Cortex of kidney (tissue), 1 donor: ENCODE measurements at places on chromosomes 11 and 22.

DNA sequence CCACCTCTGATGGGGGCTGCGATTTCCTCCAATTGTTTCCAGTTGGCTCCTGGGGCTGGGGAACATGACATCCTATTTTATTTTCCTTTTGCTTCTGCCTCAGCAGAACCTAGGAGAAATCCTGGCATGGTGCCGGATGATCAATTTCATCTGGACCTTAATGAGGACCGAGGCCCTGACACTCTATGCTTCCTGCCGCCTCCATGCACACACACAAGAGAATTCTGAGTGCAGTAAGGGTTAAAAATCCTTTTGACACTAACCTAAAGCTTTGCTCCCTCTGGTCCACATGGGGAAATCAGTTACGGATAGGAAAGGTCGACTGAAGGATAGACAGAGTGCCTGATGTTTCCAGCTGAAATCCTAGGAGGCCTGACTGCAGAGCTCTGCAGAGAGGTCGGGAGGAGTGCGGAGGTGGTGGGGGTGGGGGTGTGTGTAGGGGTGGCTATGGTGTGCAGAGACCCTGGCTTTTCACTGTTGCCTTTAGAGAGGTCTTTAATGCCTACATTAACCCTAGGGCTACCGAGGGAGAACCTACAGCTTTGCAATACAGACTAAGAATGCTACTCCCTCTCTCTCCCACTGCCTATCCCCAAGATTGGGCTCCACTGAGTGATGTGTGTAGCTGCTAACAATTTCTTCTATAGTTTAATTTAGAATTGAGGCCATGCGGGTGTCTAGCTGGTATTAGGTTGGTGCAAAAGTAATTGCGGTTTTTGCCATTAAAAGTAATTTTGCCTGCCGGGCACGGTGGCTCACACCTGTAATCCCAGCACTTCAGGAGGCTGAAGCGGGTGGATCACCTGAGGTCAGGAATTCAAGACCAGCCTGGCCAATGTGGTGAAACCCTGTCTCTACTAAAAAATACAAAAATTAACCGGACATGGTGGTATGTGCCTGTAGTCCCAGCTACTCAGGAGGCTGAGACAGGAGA lies 53.6 kb upstream of the INCENP start:
- DNase-seq, result no peak

- no peak for DNase-seq
Observed at GRCh38 chr22:31347251-31348008, 1.3 kb upstream of the PATZ1 start.

GRCh38 chr11:115764176-115764575 lies 260.0 kb upstream of the CADM1 start:
- DNase-seq, result no peak

DNA sequence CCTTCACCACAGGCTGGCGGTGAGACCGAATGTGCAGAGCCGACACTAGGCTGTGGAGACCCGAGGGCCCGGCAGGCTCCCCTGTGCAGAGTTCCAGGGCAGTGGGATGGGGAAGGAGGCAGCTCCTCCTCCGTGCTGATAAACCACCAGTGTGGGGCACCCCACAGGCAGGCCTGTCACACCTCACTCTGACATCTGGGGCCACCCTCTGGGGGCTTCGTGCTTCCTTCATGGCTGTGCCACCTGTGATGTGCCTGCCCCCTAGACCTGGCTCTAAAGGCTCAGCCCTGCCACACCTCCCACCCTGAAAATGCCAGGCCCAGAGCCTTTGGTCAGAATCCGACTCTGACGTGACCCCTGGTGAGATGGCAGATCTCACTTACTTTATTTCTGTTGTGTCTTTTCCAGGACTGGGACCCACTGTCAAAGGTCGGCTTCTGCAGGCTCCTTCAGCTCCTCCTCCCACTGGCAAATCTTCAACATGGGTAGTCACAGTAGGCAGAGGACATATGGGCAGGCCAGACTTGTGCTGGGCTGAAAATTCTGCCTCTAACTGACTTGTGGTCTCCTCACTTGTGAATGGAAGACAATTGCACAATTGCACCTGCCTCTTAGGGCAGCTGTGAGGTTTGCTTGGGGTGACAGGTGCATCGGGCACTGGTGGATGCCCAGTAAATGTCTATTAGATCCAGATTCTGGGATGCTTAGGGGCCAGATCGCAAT lies 46.2 kb upstream of the TSKU start:
- no peak for DNase-seq

GRCh38 chr11:92642177-92642931 lies 327.1 kb upstream of the MTNR1B start:
- no peak for DNase-seq

- DNase-seq, result no peak
Observed at GRCh38 chr11:83612891-83613766, 327.0 kb upstream of the CCDC90B start.

DNA sequence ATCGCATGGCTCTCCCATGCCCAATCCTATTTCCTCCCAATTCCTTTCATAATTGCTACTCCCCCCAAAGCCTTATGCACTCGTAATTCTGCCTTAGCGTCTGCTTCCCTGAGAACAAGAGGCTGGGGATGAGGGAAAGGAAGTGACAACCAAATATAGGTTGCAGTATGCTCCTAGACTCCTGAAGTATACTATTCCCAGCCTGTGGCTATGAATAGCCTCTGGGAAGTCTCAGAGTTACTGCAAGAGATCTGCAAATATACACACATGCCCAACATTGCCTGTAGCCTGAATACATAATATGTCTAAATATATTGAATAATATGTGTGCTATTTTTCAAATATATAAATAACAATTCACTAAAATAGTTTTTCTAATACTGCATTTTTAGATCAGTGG lies 96.1 kb upstream of the CD44 start:
- DNase-seq, result no peak

DNA sequence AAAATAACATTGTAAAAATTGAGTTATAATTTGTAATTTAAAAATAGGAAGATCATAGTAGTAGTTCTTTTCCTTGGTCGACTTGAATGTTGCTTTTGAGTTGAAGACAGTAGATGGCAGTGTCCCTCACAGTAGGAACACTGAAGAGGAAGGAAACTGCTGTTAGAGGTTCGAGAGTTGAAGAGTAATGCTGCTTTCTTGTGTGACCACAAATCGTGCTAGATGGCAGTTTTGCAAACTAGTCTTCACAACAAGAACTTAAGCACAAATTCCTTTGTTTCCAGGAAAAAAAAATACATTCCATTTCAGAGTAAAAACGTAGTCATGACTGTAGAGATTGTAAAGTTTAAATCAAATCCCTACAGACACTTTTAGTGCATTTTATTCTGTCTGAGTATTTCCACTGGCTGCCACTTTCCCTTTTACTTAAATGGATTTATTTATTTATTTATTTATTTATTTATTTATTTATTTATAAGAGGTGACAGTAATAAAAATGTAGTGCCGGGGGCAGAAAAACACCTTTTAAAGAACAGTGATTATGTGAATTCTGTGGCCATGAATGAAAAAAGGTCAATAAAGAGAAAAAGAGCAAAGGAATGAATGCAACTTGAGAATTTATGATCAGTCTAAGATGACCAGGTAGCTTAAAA lies 54.6 kb downstream of the SPECC1L start:
- DNase-seq, result no peak

- DNase-seq, result no peak
Observed at GRCh38 chr11:122627745-122628144, 27.8 kb upstream of the UBASH3B start.

DNA sequence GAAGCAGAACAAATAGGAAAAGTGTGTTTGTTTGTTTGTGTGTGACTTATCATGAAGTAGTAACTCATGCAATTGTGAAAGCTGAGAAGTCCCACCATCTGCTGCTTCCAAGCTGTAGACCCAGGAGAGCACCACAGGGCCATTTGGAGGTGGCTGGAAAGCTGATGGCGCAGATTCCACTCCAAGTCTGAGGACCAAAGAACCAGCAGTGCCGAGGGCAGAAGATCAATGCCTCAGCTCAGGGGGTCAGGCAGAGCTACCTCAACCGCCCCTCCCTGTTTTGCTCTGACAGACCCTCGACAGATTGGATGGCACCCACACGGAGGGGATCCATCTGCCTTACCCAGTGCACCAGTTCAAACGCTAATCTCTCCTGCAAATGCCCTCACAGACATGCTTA lies 896.2 kb downstream of the BRD1 start:
- no peak for DNase-seq

DNA sequence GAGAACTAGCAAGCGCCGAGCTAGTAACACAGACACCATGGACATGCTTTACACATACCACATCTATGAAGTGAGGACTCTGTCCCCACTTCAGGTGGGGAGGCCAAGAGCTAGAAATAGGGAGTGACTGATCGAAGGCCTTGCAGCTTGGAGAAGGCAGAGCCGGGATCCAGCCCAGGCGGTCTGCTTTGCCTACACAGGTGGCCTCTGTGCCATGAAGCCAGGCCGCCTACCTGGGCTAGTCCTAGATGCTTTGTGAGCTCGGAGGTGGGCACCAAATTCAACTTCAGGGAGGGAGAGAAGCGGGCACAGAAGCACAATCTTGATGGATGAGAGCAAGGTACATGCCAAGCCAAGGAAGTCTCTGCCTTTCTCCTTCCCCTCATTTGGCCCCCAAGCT lies 117.2 kb downstream of the TIMP3 start:
- DNase-seq, result no peak

DNA sequence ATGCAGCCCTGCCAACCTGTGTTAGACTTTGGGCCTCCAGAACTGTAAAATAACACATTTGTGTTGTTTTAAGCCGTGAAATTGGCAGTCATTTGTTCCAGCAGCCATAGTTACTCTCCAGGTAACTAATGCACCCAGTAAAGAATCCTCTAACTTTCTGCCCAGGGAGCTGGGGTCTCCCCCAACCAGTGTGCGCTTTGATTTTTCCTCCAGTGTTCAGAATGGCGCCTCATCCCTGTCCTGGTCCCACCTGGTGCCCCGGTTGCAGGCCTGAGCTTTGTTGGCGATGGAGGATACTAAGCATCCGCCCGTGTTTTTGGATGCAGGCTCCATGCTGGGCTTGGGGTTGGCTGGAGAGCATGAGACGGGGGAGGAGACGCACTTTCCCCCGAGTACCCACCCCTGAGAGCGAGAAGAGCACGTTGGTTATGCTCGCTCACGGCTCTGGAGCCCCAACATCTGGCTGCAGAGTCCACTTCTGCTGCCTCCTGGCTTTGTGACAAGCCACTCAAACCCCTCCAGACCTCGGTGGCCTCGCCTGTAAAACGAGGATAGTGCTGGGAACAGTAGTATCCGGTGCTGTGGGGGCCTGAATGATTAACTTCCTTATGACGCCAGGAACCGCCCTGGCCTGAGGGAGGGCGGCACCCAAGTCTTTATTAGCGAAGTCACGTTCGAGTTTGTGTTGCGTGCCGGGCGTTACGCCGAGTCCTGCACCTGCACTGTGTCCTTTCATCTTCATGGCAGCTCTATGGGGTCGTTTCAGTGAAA lies 25.8 kb downstream of the MRGPRD start:
- no peak for DNase-seq

DNA sequence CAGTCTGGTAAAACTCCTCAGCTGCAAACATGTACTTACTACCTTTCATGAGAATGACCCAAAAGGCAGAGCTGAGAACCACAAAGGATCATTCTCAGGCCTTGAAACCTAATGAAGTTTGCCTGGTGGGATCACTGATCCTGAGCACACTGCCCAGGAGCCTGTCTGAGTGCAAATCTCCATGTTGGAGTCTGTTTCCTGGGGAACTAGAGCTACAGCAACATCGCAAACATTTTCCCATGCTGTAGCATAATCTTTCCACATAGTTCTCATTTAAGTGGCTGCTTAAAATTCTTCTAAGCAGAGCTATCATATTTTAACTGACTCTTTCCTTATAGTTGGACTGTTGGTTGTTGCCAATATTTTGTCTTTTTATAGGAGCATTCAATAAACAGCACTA lies 58.5 kb downstream of the GUCY1A2 start:
- DNase-seq, result no peak

GRCh38 chr11:1839924-1840779 lies 1.4 kb downstream of the TNNI2 start:
- no peak for DNase-seq

GRCh38 chr22:35914665-35915476 lies 113.8 kb downstream of the RBFOX2 start:
- no peak for DNase-seq

GRCh38 chr11:83881428-83881827 lies 595.3 kb upstream of the CCDC90B start:
- no peak for DNase-seq

- no peak for DNase-seq
Observed at GRCh38 chr22:48874956-48875355, 952.7 kb downstream of the BRD1 start.

DNA sequence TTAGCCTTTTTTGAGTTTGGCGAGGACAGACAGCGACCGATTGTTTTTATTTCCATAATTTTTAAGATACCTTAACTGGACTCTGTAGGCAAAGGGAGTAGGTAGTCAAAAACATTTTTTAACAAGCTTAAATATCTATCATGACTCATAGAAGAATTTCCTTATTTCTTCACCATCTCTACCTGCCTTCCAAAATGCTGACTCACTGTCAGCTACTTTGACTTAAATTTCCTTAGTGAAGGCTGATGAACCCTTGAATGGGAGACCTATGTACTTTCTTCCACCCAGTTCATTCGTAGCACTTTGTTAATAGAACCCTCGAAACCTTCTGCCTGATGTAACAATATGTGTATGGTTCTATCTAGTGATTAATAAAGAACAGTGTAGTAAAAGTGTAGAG lies 1.1 kb upstream of the MTMR2 start:
- no peak for DNase-seq

GRCh38 chr11:117559698-117560097 lies 232.0 kb downstream of the CEP164 start:
- DNase-seq, result no peak

DNA sequence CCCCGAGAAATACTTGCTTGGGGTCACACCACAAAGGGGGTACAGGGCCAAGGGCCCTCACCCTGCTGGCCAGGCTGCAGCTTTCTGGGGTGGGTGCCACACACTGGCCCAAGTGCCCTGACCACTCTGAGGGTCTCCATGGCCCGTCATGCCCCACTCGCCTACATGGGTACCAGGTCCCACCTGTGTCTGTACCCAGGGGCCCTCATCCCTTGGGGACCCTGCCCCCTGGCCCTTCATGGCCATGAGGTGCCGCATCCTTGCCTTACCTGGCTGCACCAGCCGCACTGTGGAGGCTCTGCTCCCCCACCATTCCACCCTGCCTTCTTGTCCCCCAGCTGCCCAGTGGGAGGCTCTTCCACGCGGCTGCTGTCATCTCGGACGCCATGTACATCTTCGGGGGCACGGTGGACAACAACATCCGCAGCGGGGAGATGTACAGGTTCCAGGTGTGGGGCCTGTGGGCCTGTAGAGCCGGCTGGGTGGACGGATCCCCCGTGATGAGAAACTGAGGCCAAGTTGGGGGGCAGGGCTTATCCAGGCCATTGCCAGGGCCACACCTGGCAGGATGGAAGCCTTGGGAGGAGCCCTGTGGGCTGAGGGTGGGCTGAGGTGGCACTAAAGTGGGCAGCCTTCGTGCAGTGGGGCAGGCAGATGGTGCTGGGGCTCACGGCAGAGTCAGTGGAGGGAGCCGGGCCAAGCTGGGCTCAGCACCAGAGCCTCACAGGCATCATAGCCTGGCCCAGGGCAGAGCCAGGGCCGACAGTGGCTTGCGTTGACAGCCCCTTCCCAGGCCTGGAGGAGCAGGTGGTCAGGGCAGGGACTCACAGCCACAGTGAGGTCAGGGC lies 9.2 kb downstream of the THAP7 start:
- DNase-seq, result no peak

- DNase-seq, result no peak
Observed at GRCh38 chr22:29615705-29616327, 12.4 kb downstream of the NF2 start.
